ENCODE measurements at places on chromosomes 4 and X. TPM values are rescaled to one million over a fixed set of nuclear protein-coding genes. Genes with fewer than 3 reads are reported as not detected.
A peak's percentile ranks its signal among the peaks of the same experiment; 100 is the strongest.

ANOS1 gene
- not detected for polyA plus RNA-seq

DNA sequence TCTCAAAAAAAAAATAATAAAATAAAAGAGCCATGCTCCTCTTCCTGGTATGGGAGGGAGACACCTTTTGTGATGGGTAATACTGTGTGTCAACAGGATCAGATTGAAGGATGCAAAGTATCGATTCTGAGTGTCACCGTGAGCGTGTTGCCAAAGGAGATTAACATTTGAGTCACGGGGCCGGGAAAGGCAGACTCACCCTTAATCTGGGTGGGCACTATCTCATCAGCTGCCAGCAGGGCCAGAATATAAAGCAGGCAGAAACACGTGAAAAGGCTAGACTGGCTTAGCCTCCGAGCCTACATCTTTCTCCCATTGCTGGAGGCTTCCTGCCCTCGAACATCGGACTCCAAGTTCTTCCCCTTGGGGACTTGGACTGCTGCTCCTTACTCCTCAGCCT is 95.4 kb downstream of the SHOX start:
- DNase-seq = no peak

ERCC6L gene
- polyA plus RNA-seq = 0.61 TPM

GRCh38 chr4:126748736-126749135 is 884.0 kb upstream of the INTU start:
- DNase-seq = no peak

GRCh38 chr4:18033111-18034085 is 11.8 kb upstream of the LCORL start:
- no peak for DNase-seq

RAB40A gene
- polyA plus RNA-seq = 0.07 TPM

DNA sequence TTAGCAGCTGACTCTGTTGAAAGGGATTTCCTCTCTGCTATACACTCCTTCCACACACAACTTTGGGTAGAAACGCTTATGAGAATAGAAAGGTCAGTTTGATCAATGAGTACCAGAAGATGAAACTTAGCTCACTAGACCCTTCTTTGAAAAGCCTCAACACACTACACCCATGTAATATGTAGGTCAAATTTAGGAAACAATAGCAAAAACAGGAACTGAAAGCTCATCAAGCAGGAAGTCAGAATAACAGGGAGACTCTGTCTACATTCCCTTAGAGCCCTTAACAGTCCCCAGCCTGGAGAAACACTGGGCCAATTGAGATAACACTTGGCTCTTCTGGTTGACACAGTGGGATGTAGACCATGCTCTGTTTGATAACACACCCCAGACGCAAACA is 30.7 kb downstream of the SRPX2 start:
- peak; percentile 29 for DNase-seq

PRKG2 gene
- 0.61 TPM for polyA plus RNA-seq

DNA sequence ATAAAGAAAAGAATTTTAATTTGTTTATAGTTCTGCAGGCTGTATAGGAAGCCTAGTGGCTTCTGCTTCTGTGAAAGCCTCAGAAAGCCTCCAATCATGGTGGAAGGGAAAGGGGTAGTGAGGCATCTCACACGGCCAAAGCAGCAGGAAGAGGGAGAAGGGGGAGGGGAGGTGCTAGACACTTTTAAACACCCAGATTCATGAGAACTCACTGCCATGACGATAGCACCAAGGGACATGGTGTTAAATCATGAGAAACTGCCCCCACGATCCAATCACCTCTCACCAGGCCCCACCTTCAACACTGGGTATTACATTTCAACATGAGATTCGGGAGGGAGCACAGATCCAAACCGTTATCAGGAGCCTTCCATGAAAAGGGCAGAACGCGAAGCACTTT is 18.1 kb downstream of the SMIM31 start:
- DNase-seq = no peak

IQCM gene
- not detected for polyA plus RNA-seq

ARSJ gene
- polyA plus RNA-seq = not detected
